ENCODE measurements at places on chromosomes 12 and 14.

DNA sequence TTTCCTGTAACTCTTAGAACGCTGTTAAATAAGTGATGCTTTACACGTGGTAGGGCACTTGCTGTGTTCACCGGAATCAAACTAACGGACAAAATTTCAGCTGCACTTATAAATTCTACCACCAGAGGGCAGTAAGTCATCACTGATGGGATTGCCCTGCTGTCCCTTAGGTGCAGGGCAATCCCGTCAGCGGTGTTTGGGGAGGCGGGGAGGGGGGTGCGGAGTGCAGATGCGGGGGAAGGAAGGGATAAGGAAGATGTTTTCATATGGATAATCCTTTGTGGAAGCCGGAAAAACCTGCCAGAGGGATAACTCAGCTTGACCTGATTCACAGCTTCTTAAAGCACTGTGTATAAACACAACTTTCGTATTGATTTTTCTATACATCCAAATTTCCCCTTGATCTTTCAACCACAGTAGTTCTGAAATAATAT is 21.7 kb upstream of the SLC10A1 start:
- DNase-seq = peak; percentile 72

DNA sequence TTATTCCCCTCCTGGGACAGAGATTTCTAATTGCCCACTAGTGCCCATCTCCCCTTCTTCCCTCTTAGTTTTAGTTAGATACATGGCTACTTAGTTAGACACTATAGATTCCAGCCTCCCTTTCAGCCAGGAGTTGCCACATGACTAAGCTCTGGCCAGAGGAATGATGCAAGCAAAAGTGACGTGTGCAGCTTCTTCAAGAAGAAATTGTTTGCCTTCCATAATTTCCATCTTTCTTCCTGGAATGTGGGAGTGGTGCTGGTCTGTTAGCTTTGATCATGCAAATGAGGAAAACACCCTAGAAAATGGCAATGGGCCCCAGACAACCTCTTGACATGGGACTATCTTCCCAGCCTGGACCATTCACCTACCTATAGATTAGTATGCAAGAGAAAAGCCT is 21.4 kb downstream of the CCDC177 start:
- DNase-seq = no peak

GRCh38 chr12:56334490-56334793 is 642 bp upstream of the PAN2 start:
- DNase-seq = no peak

DNA sequence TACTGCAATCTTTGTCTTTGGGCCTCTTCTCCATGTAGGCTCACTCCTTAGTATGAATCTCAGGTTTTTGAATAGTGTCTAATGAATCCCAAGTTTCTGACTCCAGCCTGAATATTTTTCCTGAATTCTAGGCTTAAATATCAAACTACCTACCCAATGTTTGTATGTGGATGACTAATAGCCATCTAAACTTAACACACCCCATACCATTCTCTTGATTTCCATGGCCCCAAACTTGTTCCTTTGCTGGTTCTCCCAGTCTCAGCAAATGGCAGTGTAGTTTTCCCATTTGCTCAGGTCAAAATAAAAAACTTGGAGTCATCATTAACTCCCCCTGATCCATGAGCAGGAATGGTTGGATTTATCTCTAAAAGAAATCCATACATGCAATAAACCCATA is 18.8 kb upstream of the SDR39U1 start:
- no peak for DNase-seq

GRCh38 chr14:69535230-69535848 is 39.3 kb downstream of the CCDC177 start:
- no peak for DNase-seq

DNA sequence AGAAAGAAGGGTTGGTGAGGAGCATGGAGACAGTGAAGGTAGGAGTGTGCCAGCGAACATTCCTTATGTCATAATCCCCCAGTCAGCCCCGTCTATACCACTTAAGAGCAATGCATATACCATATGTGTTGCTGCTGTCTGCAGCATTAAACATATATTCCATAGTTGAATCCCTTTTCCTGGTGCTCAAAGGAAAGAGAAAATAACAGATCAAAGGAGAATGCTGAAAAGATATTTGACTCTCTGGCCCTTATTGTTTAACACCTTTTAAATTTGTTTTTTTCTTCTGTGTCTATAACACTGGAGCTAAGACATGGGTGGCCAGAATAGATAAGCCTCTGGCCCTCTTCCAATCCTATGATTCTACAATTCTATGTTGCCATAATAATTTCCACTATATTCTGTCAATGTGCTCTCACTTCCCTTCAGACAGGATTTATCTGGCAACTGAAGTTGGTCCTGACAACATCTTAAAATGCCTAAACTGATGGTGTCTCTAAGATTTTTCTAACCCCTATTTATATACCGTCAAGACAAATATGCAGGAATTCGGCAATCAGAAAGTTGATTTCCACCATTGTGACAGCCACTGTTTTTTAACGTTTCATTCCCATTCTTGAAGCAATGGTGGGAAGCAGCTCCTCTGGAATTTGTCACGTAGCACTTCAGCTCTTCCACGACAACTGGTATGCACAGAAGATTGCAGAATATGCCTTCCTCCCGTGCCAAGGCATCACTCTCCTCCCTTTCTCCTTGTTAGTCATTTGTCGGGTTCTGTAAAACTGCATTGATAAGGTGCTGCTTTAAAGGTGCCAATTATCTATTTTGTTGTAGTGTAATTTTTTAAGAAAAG is 204.7 kb downstream of the BCAT1 start:
- no peak for DNase-seq

DNA sequence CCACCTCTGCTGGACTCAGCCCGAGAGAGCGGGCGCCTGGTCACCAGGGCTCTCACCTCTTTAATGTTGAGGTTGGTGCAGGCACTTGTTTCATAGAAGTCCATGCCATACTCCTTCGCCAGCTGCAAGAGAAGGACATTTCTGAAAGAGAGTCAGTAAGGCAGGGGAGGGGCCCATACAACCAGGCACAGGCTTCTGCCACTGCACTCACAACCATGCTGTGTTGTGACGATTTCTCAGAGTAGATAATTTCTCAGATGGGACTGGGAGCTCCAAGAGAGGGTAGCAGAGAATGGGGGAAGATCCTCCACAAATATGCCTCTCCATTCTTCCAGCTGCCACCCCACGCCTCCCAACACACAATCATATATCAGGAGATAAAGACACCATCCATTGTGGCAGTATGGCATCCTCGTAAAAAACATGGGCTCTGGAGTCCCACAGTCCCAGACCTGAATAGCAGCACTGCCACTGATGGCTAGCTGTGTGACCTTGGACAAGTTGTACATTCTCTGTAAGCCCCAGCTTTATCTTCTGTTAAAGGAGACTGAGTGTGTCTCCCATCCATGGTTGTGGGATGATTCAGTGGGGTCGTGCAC is 6.2 kb upstream of the GPX2 start:
- no peak for DNase-seq

DNA sequence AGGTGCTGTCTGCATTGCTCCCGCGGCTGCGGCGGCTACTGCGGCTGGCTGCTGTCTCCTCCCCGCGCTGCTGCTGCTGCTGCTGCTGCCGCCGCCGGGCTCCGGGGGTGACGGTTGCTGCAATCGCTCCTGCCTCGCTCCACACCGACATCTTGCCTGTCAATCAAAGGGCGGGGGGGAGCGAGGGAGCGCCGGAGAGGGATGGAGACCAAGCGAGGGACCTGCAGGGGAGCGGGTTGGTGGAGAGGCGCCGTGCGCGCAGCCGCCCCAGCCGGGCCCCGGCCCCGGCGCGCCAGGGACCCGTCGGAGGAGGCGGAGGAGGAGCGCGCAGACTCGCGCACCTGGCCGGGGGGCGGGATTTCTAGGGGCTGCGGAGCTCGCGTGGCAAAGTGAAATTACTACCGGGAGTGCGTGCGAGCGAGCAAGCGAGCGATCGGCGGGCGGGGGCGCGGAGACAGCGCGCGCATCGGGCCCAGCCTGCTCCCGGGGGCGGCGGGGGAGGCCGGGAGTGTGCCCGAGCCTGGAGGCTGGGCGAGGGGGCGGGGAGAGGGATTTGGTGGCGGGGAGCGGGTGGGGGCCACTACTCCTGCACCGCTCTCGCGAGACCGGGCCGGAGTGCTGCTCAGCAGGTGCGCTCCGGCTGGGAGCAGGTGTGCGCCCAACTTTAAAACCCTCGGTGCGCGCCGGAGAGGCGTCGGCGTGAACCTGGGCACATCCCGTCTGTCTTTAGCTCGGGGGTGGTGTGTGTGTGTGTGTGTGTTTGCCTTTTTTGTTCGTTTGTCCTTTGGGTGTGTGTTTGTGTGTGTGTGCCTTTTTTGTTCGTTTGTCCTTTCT is at the start of gene KSR2:
Gene KSR2, minus strand, starts transcription at position 165 of the 834 bp plus-strand sequence. CDS start 735 bp downstream, outside the sequence.
- peak; percentile 39 for DNase-seq

- peak; percentile 25 for DNase-seq
Measured at GRCh38 chr14:91405241-91405721, 12.3 kb downstream of the CCDC88C start.

GRCh38 chr12:113766131-113766878 is 199.8 kb downstream of the RBM19 start:
- DNase-seq = no peak

GRCh38 chr14:36583893-36584811 is 1.7 kb upstream of the NKX2-8 start:
- no peak for DNase-seq

DNA sequence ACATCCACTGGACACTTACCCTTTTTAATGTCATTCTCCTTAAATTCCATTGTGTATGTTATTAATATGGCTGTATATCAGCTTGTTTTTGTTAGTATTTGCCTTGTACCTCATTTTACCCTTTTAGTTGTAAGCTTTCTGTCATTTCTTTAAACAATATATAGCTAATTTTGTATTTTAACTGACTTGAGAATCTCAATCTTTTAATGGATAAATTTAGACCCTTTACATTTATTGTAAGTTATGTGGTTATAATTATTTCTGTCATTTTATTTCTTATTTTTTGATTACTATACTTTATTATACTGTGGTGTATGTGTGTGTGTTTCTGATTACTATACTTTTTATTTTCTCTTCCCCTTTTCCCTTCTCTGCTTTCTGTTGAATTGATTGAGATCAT is 159.0 kb upstream of the LHX5 start:
- no peak for DNase-seq

DNA sequence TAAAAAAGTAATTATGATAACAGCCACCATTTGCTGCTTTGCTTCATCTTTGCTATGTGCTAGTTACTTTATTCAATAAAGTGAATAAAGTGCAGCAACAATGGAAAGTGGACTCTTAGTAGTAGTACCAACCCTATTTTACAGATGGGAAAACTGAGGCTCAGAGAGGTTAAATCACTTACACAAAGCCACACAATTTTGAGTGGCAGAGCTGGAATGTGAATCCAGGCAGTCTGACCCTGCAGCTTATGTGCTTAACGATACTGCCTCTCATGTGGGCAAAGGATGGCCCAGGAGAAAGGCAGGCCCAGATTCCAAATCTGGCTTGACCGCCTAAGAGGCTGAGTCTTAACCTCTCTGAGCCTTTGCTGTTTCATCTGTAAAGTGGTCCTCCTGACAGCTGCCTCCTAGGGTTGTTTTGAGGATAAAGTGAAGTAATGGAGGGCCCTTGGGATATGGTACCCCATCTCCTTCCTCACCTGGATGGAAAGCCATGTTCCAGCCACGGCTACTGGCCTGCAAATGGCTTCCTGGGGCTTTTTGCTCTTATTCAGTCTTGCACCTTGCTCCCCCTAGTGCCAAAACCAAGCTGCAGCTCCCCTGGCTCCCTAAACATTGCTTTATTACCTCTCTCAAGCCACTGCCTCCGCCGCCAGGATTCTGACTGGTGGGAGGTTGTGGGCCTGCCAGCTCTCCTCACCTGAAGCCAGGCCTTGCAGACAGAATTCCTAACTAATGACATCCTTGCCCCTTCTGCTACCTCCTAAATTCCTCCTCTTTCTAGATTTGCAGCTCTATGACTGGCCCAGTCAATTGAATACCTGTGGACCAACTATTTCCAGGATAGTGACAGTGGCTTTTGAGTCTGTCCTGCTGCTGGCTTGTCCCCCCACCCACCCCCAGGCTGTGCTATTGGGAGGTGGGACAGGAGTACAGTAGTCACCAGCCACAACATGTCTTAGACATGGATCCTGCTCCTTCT is 283.3 kb upstream of the PWP1 start:
- peak; percentile 43 for DNase-seq

DNA sequence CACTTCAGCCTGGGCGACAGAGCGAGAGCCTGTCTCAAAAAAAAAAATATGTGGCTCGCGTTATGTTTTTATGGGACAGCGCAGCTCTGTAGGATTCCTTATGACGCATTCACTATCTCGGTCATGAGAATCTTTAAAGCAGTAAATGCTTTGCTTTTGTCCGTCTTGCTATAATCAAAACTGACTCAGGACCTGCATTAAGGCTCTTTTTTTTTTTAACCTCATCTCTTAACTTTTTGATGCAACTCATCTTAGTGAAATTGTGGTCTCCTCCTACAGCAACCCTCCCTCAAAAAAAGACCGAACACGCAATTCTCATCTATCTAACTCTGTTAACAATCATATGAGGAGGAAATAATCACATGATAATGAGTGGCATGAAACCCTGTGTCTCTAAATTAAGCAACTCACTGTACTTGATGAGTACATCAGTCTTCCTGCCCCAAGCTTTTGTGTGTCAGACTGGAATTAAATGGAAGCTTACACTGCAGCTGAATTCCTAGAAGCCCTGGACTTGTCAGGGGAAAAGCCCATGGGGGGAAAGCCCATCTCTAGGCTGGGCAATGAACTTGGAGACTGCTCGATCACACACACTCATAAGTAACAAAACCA is 4.3 kb downstream of the P2RX4 start:
- DNase-seq = no peak

DNA sequence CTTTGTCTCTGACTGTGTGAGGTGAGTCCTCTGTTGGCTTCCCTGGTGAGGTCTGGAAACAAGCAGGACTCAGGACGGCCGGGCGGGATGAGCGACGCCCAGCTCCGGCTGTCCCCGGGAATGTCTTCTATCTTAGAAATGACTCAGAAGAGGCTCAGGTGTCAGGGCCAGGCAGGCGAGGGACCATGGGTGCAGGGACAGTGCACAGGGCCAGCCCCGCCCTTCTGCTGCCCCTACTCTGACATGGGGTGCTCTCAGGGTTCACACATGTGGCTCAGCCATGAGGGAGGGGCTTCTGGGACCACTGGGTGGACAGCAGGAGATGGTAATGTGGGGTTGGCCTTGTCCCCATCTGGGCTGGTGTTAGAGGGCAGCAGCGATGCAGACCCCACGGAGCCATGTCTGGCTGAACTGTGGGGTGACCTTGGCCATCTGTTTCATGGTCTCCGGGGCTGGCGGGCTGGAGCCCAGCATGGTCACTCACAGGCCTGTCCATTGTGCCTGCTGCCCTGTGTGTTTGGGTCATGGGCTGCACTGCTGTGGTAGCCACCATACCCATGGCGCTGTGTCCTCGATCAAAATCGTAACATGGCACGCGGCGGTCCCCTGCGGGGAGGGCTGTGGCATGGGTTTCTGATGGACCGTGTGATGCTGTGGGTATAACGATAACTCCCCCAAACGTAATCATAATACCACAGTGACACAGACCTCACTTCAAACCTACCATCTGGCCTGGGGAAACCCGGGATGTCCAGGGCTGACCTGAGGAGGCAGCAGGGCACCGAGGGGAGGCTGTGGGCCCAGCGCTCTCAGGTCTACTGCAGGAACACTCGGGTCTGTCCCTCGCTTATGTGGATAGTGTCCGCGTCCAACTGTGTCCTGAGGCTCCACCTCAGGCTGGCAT is 368.8 kb downstream of the TMEM121 start:
- DNase-seq = no peak
